ENCODE measurements at places on chromosomes 16 and 17.

GRCh38 chr16:1887711-1888354 lies 15.9 kb upstream of the MEIOB start:
- no peak for DNase-seq

DNA sequence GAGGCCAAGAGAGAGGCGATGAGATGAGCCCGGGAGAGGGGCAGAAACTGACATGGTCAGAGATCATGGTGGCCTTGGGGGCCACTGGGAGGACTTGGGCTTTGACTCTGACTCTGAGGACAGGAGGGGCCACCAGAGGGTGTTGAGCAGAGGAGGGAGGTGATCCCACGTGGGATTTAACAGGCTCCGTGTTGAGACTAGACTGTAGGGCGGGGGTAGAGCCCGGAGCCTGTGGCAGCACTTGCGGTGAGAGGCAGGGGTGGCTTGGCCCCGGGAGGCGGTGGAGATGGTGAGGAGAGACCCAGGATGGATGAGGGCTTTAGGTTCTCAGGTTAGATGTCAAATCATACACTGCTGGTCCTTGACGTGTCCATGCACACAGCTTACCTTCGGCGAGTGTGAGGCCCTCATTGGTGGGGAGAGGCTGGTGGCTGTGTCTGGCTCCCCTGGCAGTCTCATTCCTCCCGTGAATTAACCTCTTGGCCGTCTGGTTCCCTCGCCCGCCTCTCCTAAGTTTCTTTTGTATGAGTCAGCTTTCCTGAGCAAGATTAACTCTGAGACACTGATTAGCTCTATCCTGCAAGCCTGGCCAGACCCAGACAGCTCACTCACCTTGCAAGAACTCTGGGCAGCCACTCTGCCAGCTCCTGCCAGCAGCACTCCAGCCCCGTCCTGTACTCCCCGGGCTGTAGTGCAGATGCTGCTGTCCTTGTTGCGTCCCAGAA lies 39.7 kb downstream of the VPS35L start:
- no peak for DNase-seq

DNA sequence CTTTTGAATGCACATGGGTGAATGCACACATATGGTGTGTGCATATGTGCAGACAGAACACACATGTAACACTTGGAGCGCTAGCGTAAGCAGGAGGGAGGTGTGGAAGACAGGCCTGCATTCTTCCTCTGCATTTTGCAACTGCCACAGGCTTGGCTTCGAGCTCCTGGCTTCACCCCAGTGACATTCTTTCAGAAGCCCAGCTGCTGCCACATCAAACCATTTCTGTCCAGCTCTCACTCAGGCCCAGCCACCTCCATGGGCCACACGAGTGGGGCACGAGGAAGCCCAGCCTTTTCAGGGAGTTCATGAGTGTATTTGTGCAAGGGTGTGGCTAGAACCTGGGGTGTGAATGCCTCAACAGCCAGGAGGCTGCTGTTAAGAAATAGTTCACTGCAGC lies 18.8 kb downstream of the LGALS3BP start:
- no peak for DNase-seq

- no peak for DNase-seq
Observed at GRCh38 chr16:70689970-70690891, 4.4 kb upstream of the MTSS2 start.

DNA sequence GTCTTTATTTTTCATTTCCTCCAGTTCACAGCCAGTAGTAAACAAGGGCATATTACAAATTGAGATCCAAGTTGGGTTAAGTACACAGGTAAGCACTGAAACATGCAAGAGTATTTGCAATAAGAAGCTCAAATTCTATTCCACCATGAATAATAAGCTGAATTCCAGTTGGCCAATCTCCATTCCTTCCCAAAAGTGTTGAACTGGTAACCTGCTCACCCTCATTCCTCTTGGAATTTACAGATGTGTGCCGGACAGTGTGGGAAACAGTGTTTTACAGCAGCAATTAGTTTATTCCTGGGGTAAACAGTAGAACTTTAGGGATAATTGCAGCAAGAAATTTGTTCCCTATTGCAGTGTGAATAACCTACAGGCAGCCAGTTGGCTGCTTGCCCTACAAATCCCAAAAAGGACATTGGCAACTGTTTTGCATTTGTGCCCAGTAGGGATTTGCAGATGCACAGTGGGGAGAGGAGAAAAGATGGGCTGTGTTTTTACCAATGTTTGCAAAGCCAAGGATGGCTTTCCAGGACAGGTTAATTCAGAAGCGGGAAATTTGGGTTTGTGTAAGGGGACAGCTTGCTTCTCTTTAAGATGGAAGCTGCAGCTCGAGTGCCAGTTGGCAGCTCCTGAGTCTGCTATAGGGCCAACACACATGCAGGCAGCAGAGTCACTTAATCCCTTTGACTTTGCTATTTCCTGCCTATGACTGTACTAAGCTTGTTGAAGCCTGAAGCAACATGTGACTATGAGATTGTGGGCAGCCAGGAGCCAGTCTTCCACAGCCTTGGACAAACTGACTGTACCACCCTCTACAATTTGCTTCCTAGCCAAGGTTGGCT lies 318.9 kb downstream of the MAP2K6 start:
- DNase-seq, result peak; percentile 91

DNA sequence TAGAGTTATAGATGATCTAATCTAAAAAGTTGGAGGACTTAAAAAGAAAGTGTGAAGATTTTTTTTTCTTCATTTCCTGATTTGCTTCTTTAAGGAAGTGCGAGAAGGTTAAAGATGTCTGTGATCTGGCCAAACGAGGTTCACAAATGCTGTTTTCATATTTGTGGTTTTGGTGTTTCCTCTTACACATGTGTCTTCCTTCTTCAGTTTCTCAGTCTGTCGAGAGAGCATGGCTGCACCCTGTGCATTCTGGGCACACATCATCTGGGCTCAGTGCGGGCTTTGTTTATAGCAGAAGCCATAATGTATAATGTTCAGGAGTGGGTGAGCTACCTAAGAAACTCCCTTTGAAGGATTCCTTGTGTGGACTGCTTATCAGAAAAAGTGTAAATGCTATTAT lies 260.4 kb upstream of the TBX2 start:
- no peak for DNase-seq

GRCh38 chr16:48905632-48906505 lies 295.9 kb upstream of the N4BP1 start:
- no peak for DNase-seq

DNA sequence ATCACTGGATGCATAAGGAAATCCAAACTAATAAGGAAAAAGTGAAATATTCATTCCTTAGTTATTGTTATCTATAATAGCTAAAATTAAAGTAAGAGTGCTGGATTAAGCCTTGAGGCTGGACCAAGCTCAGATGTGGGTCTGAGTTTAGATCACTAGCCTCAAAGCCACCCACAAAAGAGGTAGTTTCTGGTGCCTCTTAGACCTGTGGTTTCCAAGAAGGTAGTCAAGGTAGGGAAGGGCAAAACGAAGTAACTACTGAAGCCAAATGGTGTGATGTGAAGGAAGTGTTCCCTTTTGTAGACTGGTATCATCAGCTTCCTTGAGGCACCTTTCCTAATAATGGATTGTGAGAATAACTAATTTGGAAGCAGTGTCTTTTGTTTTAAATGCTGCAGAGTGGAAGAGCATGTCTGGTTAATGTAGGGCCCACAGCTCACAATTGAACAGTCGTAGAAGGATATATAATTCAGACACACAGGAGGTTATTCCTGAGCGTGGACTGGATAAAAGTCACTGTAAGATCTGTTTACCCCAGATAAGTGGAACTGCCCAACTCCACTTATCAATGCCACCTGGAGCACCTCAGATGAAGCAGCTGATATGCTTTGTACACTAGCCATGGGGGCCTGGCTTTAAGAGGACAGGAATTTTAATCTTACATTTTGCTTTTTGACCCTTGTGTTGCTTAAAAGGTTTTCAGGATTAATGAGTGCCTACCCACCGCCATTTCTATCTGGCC lies 31.7 kb upstream of the LCMT1 start:
- no peak for DNase-seq
